ENCODE measurements at places on chromosomes 3 and 15.
A peak's percentile ranks its signal among the peaks of the same experiment; 100 is the strongest.

- DNase-seq, result no peak
These were observed 288.2 kb downstream of the ADAMTS17 start for GRCh38 chr15:100053474-100054121.

GRCh38 chr3:177828208-177828565 is 630.9 kb upstream of the TBL1XR1 start:
- no peak for DNase-seq

DNA sequence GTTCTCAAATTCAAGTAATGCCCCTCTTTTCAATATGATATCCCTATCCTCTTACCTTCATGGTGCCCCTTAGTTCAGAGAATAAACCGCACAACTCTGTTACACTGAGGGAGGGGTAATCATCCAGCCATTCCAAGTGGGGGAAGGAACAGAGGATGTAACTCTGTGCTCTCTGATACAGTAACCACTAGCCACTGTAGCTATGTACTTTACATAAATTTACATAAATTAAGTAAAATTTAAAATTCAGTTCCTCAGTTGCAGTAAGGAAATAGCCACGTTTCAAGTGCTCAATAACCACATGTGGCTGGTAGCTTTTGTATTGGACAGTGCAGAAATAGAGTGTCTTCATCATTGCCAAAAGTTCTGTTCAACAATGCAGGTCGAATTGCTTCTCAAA is 90.8 kb downstream of the ANXA2 start:
- no peak for DNase-seq

DNA sequence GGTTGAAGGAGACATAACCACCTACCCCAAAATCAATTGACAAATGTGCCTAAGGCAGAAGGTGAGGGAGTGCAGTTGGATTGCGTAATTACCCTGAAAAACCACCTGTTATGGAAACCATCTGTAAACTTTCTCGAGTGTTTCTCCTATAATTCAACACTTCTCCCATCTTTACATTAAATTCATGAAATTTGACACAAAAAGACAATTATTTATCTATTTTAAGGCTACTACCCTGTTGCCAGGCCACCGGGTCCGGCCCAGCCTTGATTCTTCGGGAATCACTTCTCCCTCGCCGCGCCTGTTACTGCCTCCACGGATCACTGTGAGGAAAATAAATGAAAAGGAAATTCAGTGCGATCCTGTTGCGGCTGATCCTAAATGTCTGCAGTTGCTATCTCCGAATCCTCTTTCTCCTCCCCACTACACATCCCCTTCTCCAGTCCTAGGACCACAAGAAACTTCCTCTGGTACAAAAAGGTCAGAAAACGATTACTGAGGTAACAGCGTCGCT is 646 bp downstream of the IQCB1 start:
- no peak for DNase-seq

DNA sequence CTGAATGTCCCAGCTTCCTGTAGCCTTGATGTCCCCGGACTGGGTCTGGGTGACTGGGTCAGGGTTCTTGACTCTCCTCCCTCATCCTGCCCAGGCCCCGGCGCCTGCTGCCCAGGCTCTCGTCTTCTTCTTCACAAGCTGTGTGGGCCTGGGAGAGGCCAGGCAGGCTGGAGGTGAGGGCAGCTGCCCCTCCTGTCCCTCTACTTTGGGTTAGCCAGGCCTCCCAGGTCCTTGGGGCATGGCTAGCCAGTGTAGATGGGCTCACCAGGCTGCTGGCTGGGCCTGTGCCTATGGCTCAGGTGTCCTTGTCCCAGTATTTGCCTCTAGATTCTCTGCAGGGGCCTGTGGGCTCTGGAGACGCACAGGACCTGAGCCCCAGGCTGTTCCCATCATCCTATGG is 31.8 kb downstream of the TKT start:
- DNase-seq, result no peak

DNA sequence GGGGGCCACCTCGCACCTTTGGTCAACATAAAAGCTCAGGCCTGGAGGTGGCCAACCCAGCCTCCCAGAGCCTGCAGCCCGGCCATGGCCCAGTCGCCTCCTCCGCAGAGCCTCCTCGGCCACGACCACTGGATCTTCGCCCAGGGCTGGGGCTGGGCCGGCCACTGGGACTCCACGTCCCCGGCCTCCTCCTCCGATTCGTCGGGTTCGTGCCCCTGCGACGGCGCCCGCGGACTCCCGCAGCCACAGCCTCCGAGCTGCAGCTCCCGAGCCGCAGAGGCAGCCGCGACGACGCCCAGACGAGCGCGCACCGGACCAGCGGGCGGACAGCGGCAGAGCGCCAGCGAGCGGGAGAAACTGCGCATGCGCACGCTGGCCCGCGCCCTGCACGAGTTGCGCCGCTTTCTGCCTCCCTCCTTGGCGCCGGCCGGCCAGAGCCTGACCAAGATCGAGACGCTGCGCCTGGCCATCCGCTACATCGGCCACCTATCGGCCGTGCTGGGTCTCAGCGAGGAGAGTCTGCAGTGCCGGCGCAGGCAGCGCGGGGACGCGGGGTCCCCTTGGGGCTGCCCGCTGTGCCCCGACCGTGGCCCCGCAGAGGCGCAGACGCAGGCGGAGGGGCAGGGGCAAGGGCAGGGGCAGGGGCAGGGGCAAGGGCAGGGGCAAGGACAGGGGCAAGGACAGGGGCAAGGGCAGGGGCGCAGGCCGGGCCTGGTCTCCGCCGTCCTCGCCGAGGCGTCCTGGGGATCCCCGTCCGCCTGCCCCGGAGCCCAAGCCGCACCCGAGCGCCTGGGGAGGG is at the start of gene MESP2:
TSS of gene MESP2 (plus strand) at position 59 of the 799 bp plus-strand sequence. CDS start at position 85, 26 bp downstream.
- peak; percentile 77 for DNase-seq

DNA sequence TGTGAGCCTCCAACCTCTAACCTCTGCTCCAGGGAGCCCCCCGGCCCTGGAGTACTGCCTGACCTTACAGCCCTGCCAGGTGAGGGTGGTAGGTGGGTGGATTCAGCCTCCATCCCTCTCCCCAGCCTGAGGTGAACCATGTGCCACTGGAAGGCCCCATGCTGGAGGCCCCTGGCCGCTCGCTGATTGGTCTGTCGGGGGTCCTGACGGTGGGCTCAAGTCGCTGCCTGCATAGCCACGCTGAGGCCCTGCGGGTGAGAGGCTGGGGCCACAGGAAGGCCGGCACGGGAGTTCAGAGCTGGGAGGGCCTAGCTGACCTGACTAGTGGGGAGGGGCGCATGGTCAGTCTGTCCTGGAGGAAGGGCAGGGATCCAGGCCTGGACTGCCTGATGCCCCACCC is 19.1 kb downstream of the NT5DC2 start:
- DNase-seq, result no peak

GRCh38 chr3:10116138-10116460 is 624 bp downstream of the BRK1 start:
- DNase-seq, result no peak

- DNase-seq, result no peak
These were observed 46.3 kb downstream of the SYNM start for GRCh38 chr15:99151156-99151555.

GRCh38 chr15:70830615-70831014 is 23.3 kb downstream of the LARP6 start:
- no peak for DNase-seq

GRCh38 chr3:40585381-40586016 is 60.7 kb downstream of the ZNF621 start:
- DNase-seq, result no peak

DNA sequence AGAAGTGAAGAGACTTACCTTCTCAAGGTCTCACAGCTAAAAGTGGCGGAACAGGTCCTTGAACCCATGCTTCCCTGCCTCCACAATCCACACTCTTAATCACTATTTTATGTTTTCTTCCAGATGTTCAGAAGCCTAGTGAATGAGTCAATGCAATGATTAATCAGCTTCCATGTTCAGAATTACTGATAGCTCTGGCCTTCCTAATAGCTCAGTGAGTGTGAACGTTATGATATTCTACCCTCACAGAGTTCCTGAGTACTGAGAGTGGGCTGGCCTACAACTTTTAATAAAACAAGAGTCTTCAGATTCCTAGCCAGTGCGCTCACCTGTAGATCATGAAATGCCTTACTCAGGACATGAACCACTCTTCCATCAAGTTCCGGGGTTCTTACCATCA is 443.0 kb upstream of the ADAMTS9 start:
- no peak for DNase-seq

DNA sequence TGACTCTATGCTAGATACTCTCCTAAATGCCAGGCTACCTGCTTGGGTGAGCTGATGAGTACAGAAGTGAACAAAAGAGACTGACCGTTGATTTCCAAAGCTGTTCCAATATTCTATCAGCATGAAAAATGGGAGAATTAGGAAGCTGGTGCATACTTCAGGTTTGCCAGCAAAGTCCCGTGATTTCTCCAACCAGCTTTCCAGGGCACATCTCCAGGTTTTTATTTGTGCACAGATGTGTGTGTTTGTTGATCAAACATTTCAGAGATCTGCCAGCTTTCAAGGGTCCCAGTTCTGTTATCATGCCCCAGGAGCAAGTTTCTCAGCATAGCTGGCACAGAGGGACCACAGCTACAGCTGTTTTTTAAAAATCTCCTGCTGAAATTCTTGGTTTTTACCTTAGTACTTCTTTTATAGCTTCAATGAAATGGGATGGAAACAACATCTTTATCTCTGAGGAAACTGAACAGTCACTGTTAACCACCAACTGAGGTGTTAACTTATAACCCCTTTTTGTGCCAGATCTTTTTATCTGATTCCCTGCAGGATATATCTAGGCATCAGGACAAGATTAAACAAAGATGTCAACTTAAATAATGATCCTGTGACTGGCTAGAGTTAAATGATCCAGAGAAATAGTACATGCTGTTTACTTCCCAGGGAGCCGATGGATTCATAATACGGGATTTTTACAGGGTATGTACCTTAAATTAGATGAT is 380.8 kb downstream of the GRM7 start:
- DNase-seq, result no peak

DNA sequence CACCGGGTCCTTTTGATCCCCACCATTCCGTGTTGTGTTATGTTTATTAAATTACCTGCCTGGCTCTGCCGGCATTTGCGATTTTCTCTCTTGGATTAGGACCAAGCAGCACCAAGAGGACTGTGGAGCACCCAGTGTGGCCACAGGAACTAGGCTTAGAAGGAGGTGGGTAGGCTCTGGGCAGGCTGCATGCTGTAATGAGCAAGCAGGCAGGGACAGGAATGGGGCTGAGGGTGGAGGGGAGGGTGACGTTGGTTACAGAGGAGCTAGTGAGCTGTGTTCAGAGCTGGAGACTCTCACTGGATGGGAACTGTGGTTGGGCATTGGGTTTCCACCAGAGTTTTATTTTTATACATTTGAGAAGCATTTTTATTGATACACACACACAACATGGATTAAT is 7.9 kb upstream of the SCN5A start:
- DNase-seq, result no peak

GRCh38 chr3:146218880-146219866 is 31.7 kb downstream of the PLSCR4 start:
- DNase-seq, result peak; percentile 39

DNA sequence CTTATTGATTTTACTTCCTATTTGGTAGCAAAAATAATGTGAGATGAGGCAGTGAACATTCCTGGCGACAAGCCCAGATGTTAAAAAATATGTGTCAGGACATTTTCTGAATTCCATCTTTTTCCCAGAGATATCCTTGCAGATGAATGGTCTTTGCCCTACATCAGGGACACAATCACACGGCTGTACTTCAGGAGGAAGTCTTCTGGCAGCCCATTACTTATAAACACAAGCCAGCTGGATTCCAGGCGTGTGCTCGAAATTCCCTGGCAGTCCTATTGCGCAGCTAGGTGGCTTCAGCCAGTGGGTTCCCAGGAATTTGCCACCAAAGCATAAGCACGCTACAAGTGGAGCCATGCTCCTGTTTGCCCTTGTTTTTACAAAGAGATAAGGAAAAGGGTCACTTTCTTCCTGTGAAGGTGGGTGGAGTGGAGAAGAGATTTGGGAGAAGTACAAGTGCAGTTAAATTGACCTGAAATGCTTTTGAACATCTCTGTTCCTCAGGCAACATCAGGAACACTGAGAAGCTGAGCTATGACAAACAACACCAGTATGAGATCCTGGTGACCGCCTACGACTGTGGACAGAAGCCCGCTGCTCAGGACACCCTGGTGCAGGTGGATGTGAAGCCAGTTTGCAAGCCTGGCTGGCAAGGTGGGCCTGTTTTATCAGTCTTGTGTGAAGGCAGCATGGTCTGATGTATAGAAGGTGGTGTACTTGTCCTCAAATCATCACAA is 257.1 kb upstream of the TRIM42 start:
- DNase-seq, result no peak

DNA sequence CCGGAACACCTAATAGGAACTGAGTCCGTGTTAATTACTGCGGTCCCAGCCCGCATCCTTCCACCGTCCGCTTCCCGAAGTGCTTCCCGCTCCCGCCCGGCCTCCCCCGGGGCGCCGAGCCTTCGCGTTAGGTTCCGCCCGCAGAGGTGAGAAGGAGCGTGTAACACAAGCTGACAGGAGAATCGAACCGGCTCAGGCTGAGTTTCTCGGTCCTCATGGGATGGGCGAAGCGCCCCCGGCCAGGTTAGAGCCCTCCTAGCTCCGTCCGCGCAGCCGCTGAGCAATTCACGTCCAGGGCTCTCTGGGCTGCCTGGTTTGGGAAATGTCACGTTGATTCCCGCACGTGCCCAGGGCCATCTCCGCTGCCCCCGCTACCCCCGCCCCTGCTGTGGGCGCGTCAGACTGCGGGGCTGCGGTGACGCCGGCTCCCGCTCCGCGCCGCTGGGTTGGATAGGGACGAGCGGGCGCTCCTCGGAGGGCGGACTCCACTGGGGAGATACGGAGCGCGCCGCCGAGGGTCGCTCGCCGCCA is 954 bp downstream of the CLDN11 start:
- peak; percentile 40 for DNase-seq

- peak; percentile 31 for DNase-seq
These were observed 51.9 kb upstream of the KLF13 start for GRCh38 chr15:31274496-31275330.

DNA sequence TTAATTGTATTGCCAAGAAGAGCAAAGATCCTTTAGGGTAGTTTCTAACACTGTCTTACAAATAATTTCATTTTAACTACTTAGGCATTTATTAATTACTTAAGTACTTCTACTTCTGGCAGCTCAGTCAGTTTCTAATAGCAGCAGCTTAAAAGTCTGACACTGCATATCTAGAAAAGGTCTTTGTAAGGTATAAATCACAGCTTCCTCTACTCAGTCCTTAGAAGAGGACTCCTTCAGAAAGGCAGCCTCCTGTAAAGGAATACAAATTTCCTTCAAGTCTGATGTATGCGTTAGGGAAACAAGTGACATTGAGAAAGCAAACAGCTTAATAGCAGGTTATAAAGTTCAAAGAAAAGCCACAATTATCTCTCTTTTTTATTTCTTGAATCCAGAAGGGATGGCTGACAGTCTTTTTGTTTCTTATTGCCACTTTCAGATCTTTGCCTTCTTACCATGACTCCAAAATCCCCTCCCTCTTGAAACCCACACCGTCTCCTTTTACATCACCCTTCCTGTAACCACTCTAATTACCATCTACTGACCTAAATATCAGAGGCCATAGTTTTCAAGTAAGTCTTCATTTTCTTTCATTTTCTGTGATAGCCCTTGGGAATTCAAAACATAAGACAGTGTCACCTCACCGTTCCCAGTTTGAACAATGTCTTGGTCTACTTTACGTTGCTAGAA is 109.5 kb downstream of the CGGBP1 start:
- no peak for DNase-seq

DNA sequence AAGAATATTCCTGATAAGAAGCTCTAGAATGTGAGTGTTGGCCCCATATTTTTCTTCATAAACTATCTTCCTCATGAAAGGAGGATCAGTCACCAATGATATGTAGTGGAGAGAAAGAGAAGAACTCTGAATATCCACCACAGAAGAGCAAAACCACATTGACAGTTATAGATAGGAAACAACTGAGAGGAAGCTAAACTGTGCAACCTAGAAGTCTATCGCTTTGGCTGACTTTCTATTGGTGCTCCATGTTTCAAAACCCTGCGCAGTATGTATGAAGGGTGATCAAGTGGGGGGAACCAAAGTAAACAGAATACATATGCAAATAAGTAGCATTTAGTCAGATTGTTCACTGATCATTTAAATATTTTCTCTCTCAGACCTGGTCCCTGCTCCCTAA is 41.0 kb upstream of the ZNF280D start:
- DNase-seq, result no peak
